Central memory CD8-positive, alpha-beta T cell (primary cell): ENCODE measurements at places on chromosomes 11 and 22.

- no peak overlapping the region for H3K4me3 ChIP-seq
- H3K27ac ChIP-seq = no peak overlapping the region
- H3K27me3 ChIP-seq = peaks cover 23% of the 10 kb centered on the region
- no peak for DNase-seq
- H3K4me1 ChIP-seq = no peaks in the 10 kb centered on the region
Measured at GRCh38 chr11:103520792-103521191, 411.6 kb downstream of the DYNC2H1 start.

DNA sequence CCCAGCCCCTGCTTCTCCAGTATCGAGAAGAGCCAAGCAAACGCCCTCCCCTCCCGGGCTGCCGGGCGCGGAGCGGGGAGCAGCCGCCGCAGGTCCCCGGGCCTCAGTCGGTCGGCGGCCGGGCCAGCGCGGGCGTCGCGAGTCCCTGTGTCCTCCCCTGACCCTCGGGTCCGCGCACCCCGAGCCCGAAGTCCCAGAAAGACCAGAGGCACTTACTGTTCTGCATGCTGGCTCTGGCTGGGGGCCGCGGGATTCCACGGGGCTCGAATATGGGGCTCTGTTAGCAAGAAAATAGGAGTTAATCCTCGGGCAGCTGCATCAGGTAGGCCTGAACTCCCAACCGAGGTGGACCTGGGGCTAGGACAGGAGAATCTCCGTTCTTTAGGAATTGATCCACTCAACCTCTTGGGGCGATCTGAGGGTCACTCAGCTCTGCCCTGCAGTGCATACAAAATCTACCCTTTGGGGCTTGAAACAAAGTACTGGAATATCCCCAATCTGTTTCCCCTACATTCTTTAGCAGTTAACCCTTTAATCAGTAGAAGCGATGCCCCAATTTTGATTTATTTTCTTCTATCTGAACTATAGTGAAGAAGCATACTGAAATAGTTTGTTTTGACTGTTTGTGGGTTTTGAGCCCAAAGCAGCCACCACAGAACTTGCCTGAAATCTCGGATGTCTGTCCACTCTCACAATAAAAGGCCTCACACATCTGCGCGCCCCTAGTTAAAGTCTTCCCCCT is 4.8 kb downstream of the PAX6 start:
- peak; percentile 8 for DNase-seq
- peaks cover 45% of the 10 kb centered on the region for H3K4me1 ChIP-seq
- H3K36me3 ChIP-seq = peaks cover 3% of the 10 kb centered on the region
- H3K27me3 ChIP-seq = peaks cover 89% of the 10 kb centered on the region
- no peak overlapping the region for H3K27ac ChIP-seq

DNA sequence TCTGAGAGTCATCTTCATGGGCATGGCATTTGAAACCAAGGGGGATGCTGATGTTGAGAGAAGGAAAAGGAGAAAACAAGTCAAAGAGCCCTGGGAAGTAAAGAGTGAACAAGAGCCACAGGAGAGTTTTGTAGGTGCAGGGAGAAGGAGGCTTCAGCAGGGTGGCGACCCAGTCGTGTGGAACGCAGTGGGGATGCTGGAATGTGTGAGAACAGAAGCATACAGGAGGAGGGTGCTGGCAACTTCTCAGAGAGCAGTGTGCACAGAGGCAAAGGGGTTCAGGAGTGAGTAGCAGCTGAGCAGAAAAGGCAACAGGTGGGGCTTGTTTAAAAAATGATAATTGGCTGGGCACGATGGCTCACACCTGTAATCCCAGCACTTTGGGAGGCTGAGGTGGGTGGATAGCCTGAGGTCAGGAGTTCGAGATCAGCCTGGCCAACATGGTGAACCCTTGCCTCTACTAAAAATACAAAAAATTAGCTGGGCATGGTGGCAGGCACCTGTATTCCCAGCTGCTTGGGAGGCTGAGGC is 75.8 kb upstream of the PLET1 start:
- H3K27me3 ChIP-seq = no peaks in the 10 kb centered on the region
- H3K4me1 ChIP-seq = no peaks in the 10 kb centered on the region
- H3K4me3 ChIP-seq = no peak overlapping the region
- DNase-seq = no peak
- no peak overlapping the region for H3K27ac ChIP-seq
- no peaks in the 10 kb centered on the region for H3K36me3 ChIP-seq

GRCh38 chr22:37764622-37765021 is 43.1 kb upstream of the GCAT start:
- peaks cover 12% of the 10 kb centered on the region for H3K36me3 ChIP-seq
- peak overlapping the region; percentile 77 for H3K27ac ChIP-seq
- no peak for DNase-seq
- no peak overlapping the region for H3K4me3 ChIP-seq

GRCh38 chr22:48692734-48693376 is 1134.8 kb downstream of the BRD1 start:
- H3K4me1 ChIP-seq = no peaks in the 10 kb centered on the region
- no peaks in the 10 kb centered on the region for H3K36me3 ChIP-seq
- no peak overlapping the region for H3K4me3 ChIP-seq
- no peaks in the 10 kb centered on the region for H3K27me3 ChIP-seq

DNA sequence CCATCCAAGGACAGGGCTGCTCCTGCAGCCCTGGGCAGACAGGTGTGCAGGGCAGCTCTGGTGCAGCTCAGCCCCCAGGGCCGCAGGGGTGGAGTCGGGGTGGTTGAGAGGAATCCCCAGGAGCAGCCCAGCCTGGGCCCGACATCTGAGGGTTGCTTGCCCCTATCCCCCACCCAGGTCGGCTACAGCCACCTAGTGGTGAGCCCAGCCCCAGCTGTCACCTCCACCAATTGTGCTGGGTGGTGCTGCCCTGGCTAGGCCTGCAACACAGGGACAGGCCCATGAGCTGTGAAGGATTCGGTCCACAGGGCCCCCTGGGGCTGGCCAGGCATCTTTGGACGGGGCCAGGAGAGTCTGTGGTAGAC is 29.6 kb downstream of the RTN4R start:
- H3K27ac ChIP-seq = no peak overlapping the region
- peaks cover 18% of the 10 kb centered on the region for H3K4me1 ChIP-seq
- peaks cover 8% of the 10 kb centered on the region for H3K36me3 ChIP-seq
- peak overlapping the region; percentile 29 for H3K4me3 ChIP-seq
- H3K27me3 ChIP-seq = no peaks in the 10 kb centered on the region
- peak; percentile 38 for DNase-seq

- no peak overlapping the region for H3K27ac ChIP-seq
- DNase-seq = no peak
- H3K27me3 ChIP-seq = peaks cover 11% of the 10 kb centered on the region
- H3K4me1 ChIP-seq = peaks cover 1% of the 10 kb centered on the region
Measured at GRCh38 chr11:65310736-65311135, 3.9 kb upstream of the CDC42EP2 start.

DNA sequence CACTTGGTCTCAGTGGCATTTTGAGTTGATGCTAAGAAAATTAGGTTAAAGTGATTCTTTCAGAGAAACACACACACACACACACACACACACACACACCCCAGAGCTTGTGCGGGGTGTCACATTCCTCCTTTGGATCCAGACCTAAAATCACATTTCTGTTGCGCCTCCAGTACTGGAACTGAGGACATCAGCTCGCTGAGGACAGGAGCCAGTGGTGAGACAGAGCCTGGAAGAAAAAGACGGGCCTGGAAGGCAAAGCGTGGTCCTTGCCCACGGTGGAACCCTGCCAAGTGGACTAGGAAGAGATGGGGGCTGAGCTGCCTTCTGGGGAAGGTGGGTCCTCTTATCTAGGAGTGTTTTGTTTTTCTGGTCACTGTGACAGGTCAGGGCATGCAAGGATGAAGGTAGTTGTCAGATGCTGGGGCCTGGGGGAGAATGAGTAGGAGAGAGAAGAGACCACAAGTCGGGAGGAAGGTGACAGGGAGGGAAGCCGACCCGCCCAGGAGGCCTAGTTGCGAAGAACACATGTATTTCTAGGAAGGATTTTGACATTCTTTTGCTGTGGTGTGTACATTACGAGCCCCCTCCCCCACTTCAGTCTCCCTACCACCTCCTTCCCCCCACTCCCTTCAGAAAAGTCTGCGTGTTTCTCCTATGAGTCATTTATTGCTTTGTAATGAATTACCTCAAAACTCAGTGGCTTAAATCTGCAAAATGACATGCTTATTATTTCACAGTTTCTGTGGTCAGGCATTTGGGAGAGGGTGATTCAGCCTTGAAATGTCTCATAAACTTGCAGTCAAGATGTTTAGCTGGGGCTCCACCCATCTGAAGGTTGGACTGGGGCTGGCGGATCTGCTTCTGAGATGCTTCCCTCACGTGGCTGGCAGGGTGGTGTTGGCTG is 4.8 kb upstream of the ELFN2 start:
- peaks cover 8% of the 10 kb centered on the region for H3K4me1 ChIP-seq
- H3K4me3 ChIP-seq = no peak overlapping the region
- DNase-seq = no peak
- H3K27me3 ChIP-seq = peaks cover 74% of the 10 kb centered on the region

GRCh38 chr11:31092638-31093037 is 276.9 kb downstream of the DCDC1 start:
- H3K4me1 ChIP-seq = no peaks in the 10 kb centered on the region
- H3K27ac ChIP-seq = no peak overlapping the region
- H3K36me3 ChIP-seq = peaks cover 2% of the 10 kb centered on the region

DNA sequence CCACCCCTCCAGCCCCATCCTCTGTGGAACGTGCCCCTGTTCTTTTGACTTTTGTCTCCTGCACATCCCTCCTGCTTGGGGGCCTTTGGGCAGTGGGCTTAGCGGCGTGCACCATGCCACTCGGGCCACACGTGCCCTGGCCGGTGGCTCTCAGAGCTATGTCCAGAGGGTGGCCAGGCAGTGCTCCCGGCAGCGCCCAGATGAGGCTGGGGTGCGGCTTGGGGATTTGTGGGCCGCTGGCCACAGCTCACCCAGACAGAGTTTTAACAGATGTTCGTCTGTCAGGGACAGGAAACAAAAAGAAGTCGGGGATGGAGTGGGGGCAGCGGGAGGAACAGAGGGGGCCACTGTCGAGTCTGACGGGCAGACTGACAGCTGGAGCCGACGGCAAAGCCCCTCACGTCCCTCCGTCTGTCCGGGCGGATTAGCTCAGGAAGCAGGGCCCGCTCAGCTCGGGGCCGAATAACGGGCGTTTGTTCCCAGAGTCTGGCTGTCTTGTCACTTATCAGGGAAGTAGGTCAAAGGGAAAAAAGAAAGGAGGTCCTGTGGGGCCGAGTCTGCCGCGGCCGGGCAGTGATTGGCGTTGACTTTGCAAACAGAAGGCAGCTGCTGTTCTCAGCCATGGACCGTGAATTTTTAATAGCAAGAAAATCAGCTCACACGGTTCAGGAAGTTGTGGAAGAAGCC is 61.6 kb downstream of the LRP5 start:
- H3K27ac ChIP-seq = no peak overlapping the region
- H3K4me1 ChIP-seq = no peaks in the 10 kb centered on the region
- DNase-seq = no peak
- no peak overlapping the region for H3K4me3 ChIP-seq
- no peaks in the 10 kb centered on the region for H3K27me3 ChIP-seq

DNA sequence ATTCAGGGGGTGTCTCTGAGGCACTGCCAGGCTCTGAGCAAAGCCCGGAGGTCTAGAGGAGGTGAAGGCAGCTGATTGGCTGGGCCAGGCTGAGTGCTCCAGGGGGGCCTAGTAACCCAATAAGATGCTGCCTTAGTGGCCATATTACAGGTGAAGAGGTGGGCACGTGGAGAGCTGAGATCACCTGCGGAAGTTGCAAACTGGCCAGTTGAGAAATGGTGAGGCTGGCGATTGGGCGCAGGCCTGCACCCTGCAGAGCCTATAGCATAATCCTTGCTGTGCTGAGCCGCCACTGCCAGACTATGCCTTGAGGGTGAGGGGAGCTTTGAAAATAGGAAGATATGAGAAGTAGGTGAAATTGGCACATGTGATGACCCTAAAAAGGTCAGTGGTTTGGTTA is 21.7 kb downstream of the DERL3 start:
- H3K4me3 ChIP-seq = no peak overlapping the region
- H3K36me3 ChIP-seq = peaks cover 32% of the 10 kb centered on the region
- no peaks in the 10 kb centered on the region for H3K27me3 ChIP-seq
- DNase-seq = no peak
- H3K4me1 ChIP-seq = peaks cover 5% of the 10 kb centered on the region
- H3K27ac ChIP-seq = no peak overlapping the region

- DNase-seq = no peak
- H3K27me3 ChIP-seq = peaks cover 12% of the 10 kb centered on the region
- H3K36me3 ChIP-seq = no peaks in the 10 kb centered on the region
- H3K4me1 ChIP-seq = no peaks in the 10 kb centered on the region
- no peak overlapping the region for H3K27ac ChIP-seq
Measured at GRCh38 chr11:15670520-15671070, 555.9 kb downstream of the INSC start.

DNA sequence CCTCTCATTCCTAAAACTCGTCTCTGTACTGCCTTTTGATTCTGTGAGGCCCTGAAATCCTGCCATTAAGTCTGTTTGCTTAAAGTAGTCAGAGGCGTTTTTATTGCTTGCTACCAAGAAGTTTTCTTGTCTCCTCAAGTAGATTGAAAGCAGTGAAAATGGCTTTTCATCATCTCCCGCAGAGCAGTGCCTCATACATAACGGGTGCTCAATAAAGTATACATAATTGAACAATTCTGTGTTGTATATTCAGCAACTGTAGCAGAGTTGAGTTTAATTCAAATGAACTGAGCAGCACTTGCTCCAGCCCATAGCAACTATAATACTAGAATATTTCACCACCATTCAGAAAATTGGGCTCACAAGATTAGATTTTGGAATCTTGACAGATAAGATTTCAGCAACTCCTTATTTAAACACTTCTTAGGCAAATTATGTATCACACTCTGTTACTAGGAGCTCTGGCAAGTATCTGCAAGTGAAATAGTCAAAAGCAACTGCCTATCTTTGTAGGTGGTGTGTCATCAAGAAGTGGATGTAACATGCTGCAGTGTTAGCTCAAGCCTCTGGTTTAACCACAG is 20.0 kb downstream of the FIBIN start:
- no peaks in the 10 kb centered on the region for H3K4me1 ChIP-seq
- H3K4me3 ChIP-seq = no peak overlapping the region
- no peaks in the 10 kb centered on the region for H3K36me3 ChIP-seq
- H3K27me3 ChIP-seq = no peaks in the 10 kb centered on the region
- no peak overlapping the region for H3K27ac ChIP-seq
- DNase-seq = no peak

DNA sequence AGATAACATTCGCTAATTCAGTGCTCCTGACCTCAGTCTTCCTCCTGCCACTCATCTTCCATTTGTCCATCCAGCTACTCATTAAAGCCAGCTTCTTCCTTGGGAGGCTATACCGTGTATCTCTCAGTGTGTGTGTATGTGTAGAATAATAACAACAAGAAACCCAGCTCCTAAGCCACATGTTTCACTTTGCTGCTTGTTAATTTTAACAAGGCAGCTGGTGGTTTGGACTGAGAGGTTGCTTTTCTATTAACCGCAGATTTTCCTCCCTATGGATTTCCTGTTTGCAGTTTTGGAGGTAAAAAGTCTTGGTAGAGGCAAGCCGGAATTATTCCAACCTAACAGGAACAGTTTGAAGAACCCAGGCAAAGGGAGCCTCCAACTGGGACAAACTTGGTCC is 165.0 kb downstream of the ADAMTS15 start:
- H3K4me3 ChIP-seq = no peak overlapping the region
- H3K36me3 ChIP-seq = no peaks in the 10 kb centered on the region
- DNase-seq = no peak
- H3K27me3 ChIP-seq = peaks cover 8% of the 10 kb centered on the region

GRCh38 chr22:36329254-36330078 is 58.3 kb downstream of the MYH9 start:
- no peaks in the 10 kb centered on the region for H3K27me3 ChIP-seq
- DNase-seq = peak; percentile 47
- H3K27ac ChIP-seq = peak overlapping the region; percentile 94
- peaks cover 84% of the 10 kb centered on the region for H3K36me3 ChIP-seq
- peak overlapping the region; percentile 80 for H3K4me3 ChIP-seq

GRCh38 chr11:3155691-3156258 is 9.3 kb downstream of the OSBPL5 start:
- peaks cover 4% of the 10 kb centered on the region for H3K36me3 ChIP-seq
- H3K4me3 ChIP-seq = no peak overlapping the region
- peak overlapping the region; percentile 74 for H3K27ac ChIP-seq
- no peaks in the 10 kb centered on the region for H3K27me3 ChIP-seq
- H3K4me1 ChIP-seq = peaks cover 31% of the 10 kb centered on the region
- no peak for DNase-seq
